ENCODE measurements at places on chromosomes 11 and 22. TPM values are rescaled to one million over a fixed set of nuclear protein-coding genes. Genes with fewer than 3 reads are reported as not detected.
A peak's percentile ranks its signal among the peaks of the same experiment; 100 is the strongest.

Gene MS4A8
- total RNA-seq: not detected

Gene MOB2
- total RNA-seq: 36.4 TPM

GRCh38 chr11:116422556-116422955 is 350.2 kb downstream of the BUD13 start:
- no peak for DNase-seq

DNA sequence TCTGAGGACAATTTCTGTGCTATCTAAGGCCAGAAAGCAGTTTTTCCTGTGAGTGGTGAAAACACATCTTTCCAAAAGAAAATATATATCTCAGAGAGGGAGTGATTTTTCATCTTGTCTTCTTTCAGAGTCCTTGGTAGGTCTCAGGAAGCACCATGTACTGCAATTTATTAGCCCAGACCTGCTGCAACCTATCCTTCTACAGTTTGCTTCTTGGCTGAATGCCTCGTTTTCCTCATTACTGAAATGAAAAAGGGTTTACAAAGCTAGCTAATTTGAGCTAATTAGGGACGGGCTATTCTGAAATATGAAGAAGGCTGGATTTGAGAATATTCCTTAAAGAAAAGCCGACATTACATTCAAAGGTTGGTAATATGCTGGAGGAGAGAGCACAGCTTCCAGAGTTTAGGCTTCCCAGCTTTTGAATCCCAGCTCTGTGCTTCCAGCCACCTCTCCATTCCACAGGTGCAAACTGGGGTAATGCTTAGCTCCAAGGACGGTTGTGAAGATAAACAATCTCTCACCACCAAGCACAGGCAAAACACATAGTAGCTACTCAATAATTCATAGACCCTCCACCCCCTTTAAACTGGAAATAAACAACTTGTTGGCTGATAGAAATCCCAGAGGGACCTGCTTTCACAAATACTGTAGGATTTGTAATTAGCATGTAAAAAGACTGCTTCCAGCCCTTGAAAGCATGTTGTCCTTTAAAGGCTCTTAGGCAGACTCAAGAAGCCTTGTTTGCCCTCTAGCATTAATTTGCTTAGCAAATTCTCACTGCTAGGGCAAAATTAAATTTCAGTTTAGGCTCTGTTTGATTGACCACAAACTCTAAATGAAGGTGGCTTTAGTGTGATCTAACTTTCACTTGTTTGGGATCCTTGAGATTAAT is 24.5 kb upstream of the SESN3 start:
- no peak for DNase-seq

GRCh38 chr22:32665676-32666075 is 135.8 kb upstream of the TIMP3 start:
- no peak for DNase-seq

DNA sequence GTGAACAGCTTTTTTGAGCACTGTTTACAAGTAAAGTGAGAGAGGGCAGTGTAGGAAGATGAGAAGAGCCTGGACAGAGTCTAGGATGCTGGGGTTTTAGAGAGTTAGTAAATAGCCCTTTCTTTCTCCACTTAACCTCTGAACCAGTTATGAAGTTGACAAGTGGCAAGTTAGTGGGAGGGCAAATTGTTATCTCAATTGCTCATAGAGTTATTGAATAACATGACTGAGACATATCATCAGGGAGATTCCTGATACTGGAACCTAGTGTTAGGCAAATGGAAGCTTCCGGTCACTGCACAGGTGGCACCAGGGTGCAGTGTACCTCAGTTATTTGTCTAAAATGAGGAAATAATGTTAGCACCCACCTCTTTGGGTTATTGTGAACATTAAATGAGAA is 57.8 kb upstream of the PTPN5 start:
- no peak for DNase-seq

GRCh38 chr22:41948142-41948541 is 1.2 kb upstream of the CENPM start:
- DNase-seq: no peak

DNA sequence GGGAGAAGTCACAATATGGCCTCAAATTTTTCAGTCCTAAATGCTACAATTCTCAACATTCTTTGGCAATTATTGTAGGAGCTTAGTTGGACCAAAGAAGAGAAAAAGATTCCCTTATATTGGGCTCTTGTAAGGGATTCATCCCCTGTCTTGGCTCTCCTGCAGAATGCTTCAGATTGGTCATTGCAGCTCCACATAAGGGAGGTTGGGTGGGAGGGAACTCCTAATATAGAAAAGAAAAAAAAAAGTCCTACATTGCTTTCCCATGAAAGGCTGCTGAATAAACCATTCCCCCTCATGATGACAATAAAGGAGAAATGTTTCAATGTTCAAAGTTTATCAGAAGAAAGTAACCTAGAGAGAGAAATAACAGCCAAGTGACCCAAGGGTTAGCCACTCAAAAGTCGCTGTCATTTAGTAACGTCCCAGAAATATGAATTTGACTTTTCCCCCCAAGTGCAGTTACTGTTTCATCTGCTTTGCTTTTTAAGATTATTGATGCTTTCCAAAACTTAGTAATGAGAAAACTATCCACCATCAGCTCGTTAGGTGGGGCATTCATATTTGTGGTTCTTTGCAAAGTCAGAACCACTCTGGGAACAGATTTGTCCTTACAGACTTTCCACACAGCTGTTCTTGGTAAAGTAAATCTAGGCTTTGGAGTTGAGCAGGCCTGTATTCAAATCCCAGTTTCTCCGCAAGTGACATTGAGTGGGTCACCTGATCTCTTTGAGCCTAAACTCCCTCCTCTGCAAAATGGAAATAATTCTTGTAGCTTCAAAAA is 5.0 kb upstream of the SLC1A2 start:
- no peak for DNase-seq

DNA sequence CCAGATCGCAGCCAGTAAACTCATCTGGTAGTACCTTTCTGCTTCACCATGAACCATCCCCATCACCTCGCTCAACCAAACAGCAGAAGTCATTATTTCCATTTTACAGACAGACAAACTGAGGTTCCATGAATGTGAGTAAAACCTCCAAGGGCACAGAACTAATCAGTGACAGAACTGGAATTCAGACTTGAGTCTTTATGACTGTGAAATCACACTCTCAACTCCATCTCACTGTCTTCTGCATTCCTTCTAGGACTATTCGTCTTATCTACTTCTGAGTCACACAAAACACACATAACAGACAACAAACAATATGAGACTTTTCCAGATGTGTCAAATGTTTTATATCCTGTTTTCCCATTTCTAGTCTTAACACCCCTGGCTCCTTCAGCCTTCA is 9.3 kb upstream of the NUP50 start:
- DNase-seq: peak; percentile 23

- no peak for DNase-seq
Measured at GRCh38 chr22:49541693-49542230, 285.9 kb downstream of the BRD1 start.

DNA sequence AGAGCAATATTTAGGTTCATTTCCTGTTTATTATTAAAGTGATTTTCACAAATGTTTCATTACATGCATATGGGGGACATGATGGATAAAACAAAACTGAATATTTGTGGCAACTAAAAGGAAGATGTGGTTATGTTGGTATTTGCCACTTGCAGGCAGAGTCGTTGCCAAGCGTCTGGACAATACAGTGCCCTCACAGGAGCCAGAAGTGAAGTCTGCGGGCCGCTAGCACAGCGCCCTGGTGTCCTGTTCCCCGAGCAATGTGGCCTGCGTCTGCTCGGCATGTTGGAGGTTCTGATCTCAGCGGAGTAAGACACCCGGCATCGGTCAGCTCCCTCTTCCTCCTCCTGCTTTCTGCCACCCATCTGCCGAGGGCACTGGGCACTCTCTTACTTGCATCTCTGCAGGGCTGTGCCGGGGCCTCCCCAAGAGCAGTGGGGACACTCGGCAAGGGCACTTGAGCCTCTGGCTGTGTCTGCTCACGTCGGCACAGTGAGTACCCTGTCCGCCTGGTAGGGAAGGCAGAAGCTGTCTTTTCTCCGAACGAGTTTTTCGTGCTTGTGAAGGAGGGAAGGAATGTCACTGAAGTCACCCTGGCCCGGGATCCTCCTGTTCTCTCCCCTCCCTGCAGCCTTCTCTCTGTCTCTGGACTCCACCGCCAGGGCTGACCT is 10.5 kb upstream of the TTLL12 start:
- DNase-seq: no peak

- no peak for DNase-seq
Measured at GRCh38 chr22:23478175-23478574, 101.9 kb downstream of the IGLL1 start.

DNA sequence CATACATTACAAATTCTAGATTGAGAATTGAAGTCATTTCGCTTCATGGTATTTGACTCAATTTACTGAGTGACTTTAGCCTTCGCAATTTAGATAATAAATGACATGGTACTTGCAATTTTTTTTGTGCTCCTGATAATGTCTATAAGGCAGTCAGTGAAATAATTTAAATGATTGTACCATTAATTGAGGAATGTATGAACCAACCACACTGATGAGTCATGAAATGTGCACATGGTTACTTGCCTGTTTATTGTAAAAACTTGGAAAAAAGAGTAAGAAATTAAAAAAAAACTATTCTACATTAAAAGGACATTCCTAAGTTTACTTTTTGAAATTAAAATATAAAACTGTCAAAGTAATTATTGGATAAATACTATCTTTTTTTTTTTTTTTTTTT is 43.3 kb downstream of the DNAJC24 start:
- peak; percentile 3 for DNase-seq
